Left ventricle myocardium inferior (tissue), 1 donor: ENCODE measurements at places on chromosomes 2 and 18.
A peak's percentile ranks its signal among the peaks of the same experiment; 100 is the strongest.

DNA sequence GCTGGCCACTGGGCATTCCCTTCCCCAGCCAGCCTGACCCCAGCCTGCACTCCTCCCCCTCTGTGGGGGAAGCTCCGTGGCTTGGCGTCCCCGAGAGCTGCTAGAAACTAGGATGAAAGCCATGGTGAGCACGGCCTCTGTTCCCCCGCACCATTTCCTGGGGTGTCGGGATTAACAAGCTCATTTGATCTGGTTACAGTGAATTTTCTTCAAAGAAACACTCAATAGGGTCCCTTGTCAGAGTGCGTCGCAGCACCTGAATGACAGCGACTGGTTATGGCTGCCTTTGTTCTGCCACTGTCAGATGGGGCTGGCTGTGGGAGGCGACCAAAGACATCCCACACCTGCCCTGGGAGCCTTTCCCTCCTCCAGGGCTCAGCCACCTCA is 7.7 kb upstream of the ALPI start:
- DNase-seq: no peak

DNA sequence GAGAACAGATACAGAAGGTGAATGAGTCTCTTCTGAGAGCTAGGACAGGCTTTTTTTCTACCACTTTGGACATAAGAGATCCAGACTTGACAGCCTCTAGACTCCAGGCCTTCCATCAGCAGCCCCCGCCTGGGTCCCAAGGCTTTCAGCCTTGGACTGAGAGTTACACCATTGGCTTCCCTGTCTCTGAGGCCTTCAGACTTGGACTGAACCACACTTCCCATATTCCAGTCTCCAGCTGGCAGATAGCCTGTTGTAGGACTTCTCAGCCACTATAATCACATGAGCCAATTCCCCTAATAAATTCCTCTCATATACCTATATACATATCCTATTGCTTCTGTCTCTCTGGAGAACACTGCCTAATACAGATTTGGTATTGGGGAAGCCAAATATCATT is 128.2 kb downstream of the MCFD2 start:
- DNase-seq: no peak

- DNase-seq: no peak
Measured at GRCh38 chr18:76491776-76492668, 3.0 kb downstream of the ZNF516 start.

DNA sequence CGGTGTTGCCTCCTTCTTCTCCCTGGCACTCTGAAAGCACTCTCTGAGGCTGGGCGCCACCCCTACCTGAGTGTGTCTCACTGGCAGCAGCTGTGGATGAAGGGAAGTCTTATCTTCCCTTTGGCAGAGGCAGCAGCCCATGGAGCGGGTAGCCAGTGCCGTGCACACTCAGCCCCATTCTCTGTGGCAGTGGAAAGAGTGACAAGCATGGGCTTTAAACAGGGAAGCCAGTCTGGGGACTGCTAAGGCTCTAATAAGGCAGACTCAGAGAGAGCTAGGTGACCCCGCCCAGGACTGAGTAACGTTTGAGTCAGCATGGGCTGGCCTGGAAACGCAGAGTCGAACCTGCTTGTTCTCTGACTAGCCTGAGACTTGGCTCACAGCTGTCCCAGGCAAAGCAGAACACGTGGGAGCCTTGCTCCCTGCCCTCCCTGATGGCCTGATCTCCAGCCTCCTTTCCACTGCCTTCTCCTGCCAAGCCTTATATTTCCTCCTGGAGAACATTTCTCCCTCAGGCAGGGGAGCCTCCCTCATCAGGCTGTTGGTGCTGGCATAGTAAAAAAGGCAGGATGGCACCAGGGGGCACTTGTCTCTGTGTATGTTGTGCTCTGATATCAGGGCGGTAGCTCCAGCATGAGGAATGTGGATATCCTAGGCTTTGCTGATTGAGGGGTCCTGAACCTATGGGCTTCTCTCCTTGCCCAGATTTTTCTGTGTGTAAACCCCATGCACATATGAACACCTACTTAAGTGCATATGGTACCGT is 93.9 kb upstream of the LGALSL start:
- DNase-seq: peak; percentile 58

DNA sequence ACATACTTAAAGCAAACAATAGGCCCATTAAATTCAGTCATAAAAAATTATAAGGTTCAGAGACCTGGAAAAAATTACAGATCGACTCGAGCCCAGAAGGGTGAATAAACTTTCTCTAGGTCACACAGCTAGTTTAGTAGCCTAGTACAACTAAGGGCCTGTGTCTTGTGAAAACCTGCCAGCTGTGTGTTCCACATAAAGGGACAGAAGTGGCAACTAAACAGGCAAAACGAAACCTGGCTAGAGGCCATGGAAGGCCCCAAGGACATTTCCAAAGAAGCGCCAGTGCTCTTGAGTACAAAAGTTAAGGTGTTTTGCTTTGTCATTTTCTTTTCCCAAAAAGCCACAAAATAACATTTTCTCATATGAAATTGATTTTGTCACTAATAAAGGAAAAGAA is 164.9 kb downstream of the L3MBTL4 start:
- DNase-seq: no peak

GRCh38 chr2:237196866-237197618 is 111.4 kb downstream of the COPS8 start:
- DNase-seq: no peak

DNA sequence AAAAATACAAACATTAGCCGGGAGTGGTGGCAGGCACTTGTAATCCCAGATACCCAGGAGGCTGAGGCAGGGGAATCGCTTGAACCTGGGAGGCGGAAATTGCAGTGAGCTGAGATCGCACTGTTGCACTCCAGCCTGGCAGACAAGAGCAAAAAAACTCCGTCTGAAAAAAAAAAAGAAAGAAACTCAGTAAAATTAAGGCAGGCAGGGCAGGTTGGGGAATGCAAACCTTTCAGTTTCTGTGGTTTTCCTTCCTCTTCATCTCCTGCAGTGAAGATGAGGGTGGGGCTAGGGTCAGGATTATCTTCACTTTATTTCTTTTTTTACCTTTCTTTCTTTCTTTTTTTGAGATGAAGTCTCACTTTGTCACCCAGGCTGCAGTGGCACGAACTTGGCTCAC is 43.2 kb upstream of the PSME4 start:
- no peak for DNase-seq

DNA sequence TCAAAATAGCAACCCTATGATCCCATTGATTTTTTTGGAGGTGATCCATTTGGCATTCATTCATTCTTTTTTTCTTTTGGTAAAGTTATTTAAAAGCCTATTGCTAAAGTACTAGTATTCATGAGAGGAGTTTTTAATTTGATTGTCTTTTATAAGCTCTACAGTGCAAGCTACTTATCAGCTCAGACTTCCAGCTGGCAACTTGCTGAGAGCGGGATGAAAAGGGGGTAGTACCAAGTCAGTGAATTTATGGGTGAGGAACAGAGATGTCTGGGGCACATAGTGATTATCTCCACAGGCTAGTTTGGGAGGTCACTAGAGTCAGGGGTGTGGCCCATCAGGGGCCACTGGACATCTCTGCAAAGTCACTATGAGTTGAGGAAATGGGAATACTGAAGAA is 202.4 kb downstream of the PIK3C3 start:
- no peak for DNase-seq

- DNase-seq: no peak
Measured at GRCh38 chr2:37635504-37636380, 35.7 kb downstream of the CDC42EP3 start.

DNA sequence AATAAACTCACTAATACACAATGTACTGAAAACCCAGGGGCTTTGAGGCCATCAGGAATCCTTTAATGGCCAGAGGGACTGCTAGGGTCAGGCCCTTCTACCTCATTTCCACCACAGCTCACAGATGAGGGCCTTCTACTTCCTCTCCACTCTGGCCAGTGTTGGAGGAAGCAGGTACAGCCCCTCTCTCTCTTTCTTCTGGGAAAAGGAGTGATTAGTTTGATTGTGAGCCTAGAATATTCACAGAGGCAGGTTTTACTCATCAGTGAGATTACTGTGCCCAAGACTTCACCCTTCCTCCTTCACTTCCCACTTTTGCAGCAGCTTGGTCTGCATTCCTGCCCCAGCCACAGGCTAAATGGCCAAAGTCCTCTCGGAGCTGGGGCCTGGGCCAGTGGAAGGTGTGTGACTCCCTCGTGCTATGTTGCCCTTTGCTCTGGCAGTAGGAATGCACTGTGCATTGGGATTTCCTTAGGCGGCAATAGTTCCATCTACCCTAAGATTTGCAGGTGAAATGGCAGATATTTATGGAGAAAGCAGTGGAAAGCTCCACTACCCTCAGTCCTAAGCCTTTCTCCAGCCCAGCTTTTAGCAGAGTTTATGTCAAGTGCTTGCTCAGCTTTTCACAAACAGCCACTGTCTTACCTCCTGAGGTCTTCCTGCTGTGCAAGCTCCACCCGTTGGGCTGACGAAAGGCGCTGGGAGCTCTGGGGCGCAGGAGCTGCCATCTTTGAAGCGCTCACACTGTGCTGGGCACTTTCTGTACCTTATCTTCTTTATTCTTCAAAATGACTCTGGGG is 36.2 kb upstream of the YES1 start:
- no peak for DNase-seq

DNA sequence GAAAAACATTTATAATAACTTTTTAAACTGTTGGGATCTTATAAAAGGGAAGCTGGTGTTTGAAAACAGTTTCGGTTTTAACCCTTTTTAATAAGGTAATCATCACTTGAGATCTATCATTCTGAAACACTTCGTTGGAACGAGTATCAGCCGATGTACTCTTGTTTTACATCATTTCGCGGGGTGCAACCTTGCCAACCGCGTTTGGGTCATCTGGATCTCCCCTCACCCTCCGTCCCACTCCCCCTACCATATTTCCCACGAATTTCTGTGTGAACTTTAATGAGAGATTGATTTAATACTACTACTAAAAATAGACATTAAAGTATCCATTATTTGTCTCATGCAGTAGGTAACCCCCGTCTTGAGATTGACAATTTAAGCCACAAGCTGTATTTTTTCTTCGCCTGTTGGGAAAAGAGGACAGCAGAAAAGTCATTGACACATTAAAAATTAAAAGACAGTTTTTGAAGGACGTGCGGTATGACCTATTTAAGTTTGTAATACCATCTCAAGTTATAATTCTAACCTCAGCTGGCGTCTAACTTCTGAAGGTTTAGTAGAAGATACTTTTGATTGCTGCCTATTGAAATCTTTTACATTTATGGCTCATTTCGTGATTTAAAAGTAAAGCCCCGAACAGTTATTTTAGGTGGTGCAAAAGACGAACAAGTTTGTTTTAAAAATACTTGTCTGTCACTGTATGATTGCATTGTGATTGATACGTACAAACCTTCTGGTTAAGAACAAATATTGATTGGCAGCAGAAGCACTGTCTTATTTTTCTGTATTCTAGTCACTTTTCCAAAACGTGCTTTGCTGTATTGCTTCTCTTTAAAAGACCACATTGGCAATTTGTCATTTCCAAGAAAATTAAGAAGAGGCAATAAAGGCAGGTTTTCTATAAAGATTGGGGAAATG is 1.5 kb downstream of the CREB1 start:
- DNase-seq: no peak

GRCh38 chr2:137928547-137929518 is 35.4 kb upstream of the HNMT start:
- no peak for DNase-seq

DNA sequence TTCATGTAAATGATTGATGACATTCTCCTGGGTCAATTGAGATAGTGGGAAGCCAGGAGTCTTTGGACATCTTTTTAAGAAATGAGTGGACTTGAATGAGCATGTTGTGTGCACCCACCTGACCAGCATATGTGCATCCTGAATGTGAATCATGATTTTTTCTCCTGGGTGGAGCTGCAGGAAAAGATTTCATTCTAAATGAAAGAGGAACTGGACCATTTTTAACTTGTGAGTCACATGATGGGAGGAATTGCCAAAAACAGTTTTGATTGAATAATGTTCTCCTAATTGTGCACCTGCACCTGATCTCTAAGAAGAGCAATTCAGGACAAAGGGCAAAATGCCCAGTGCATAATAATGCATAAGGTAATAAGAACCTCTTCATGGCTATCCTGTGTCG is 32.3 kb downstream of the COPS8 start:
- DNase-seq: no peak

DNA sequence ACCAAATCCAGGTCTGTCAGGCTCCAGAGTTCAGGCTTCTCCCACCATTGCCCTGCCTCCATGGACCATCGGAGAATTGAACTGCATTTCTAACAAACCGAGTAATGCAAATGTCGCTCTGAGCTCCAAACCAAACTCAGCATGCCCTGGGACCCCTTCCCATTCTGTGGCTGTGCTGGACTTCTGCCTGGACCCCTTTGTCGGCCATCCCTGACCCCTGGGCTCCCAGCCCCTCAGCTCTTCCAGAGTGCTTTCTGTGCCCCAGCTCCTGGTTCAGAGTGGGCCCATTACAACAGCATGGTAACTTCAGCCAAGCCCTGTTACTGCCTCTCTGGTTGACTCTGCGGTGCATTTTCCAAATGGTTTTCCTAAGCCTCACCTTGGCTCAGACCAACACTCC is 55.1 kb upstream of the MAPRE3 start:
- no peak for DNase-seq

GRCh38 chr18:71849407-71849806 is 694.7 kb downstream of the CBLN2 start:
- no peak for DNase-seq

DNA sequence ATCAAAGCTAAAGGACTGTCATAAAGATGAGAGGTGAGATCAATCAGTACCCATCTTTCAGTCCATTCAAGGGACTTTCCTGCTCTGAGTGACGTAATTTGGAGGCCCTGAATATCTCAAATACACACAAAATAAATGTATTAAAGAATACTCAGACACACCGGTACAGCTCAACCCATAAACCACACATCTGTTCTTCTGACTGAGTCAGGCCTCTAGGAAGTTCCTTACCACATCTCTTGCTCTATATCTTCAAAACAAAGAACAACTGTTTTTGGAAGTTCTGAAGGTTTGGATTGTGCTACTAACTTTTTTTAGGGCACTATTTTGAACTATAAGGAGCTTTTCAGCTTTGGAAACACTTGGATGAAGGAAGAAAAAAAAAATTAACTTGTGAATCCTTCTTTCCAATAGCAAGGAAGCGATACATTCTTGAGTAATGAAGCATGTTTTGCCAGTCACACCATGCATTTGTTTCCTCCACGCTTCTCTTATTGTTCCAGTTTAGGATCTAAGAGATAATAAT is 866.5 kb upstream of the VRK2 start:
- DNase-seq: no peak

DNA sequence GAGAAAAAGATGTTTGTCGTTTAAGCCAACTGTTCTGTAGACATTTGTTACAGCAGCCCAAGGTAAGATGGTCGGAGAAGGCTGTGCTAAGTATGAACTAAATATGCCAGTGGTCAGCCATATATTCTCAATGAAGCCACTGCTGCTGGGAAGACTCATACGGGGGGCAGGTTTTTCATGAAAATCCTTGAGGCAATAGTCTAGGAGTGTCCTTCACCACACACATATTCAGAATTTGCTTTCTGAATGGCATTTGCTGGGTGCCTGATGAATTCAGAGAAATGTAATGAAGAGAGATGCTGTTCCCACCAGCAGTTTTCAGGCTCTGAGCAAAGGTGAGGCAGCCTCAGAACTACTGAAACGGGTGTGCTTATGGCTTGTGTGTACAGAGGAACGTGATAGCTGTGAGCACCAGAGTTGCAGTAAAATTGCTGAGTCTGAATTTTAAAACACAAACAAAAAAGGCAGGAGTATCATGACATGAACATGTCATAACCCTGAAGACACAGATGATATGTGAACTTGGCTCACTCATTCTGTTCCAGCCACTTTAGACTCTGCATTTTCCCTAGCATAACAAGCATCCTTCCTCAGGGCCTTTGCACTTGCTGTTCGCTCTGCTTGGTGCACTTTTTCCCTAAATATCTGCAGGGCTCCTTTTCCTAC is 21.3 kb upstream of the TCF4 start:
- no peak for DNase-seq
